Parietal lobe (tissue), 2 donors: ENCODE measurements at places on chromosomes 11 and 22. TPM values are rescaled to one million over a fixed set of nuclear protein-coding genes. Genes with fewer than 3 reads are reported as not detected.

The GNG3 gene
- 28.8 TPM for total RNA-seq

The SNX32 gene
- 20.7 TPM for total RNA-seq

The TMEM132A gene
- total RNA-seq = 139 TPM

The FGF4 gene
- total RNA-seq = not detected

The OR4A16 gene
- total RNA-seq = not detected
